Fibroblast of skin of left quadriceps (primary cell): ENCODE measurements at places on chromosomes 16 and 17.

- DNase-seq, result no peak
Measured at GRCh38 chr17:78010759-78011158, 52.3 kb downstream of the TNRC6C start.

- DNase-seq, result no peak
Measured at GRCh38 chr17:2821868-2822267, 25.6 kb downstream of the RAP1GAP2 start.

- DNase-seq, result peak; percentile 55
Measured at GRCh38 chr17:72467841-72468653, 347.2 kb downstream of the SOX9 start.

DNA sequence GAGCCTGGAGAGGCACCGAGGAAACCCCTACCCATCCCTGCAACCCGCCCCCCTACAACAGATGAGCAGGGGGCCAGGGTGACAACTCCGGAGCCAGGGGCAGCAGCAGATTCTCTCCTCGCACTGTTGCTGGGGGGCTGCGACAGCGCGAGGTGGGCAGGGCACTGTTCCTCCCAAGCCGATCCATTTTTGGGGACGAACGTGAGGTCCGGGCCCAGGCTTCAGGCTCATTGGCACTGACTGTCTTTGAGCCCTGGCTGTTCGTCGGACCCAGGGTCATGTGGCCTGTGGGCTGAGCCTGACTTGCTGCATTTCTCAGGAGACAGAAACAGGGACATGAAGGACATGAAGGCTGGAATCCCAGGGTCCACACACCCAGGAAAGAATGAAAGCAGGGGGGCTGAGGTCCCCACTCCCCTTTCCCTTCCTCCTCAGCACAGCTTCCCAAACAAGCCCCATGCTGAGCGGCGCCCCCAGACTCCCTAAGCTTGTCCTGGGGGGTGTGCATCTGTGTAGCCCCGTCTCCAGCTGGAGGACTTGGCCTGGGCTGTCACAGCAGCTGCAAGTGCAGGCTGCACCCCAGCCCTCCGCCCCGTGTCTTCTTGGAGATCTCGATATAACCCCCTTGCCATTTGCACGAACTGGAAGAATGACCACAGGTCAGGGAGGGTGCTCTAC, 18.7 kb downstream of the CEP295NL start:
- DNase-seq, result no peak

DNA sequence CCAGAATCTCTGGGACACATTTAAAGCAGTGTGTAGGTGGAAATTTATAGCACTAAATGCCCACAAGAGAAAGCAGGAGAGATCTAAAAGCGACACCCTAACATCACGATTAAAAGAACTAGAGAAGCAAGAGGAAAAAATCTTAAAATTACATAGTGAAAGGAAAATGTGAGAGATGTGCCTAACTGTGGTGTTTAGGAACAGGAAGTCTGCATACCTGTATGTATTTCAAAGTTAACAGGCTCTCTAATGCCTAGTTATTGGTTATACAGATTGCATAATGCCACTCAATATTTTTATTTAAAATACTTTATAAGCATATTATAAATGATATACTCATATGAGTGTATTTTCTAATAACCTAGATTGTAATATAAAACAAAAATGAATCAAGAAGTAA, 25.9 kb downstream of the ZNF267 start:
- no peak for DNase-seq

GRCh38 chr17:63834431-63835166, 7.1 kb upstream of the FTSJ3 start:
- DNase-seq, result peak; percentile 40

DNA sequence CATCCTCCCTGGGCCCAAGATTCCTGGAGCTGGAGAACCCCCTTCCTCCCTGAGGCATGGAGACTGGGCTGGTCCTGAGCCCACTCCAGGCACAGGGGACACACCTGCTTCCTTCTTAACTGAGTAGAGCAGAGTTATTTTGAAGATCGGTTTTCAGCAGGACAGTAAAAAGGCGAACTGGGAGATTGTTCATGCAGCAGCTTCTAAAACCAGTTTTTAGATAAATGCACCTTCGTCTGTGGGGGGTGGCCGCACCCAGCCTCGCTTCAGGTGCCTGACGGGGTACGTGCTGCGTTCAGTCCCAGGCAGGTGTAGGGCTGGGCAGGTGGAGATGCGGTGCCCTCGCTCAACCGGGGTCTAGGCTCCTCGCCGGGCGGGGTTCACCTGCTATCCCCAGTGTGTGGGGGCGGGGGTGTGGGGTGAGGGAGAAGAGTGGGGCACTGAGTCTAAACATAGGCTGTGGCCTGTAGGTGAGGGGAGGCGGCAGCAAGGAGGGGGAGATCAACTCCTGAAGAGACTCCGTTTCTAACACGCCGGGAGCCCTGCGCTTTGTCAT, 69.5 kb downstream of the JPH3 start:
- no peak for DNase-seq

- DNase-seq, result no peak
Measured at GRCh38 chr16:24826096-24826690, 19.6 kb upstream of the SLC5A11 start.

DNA sequence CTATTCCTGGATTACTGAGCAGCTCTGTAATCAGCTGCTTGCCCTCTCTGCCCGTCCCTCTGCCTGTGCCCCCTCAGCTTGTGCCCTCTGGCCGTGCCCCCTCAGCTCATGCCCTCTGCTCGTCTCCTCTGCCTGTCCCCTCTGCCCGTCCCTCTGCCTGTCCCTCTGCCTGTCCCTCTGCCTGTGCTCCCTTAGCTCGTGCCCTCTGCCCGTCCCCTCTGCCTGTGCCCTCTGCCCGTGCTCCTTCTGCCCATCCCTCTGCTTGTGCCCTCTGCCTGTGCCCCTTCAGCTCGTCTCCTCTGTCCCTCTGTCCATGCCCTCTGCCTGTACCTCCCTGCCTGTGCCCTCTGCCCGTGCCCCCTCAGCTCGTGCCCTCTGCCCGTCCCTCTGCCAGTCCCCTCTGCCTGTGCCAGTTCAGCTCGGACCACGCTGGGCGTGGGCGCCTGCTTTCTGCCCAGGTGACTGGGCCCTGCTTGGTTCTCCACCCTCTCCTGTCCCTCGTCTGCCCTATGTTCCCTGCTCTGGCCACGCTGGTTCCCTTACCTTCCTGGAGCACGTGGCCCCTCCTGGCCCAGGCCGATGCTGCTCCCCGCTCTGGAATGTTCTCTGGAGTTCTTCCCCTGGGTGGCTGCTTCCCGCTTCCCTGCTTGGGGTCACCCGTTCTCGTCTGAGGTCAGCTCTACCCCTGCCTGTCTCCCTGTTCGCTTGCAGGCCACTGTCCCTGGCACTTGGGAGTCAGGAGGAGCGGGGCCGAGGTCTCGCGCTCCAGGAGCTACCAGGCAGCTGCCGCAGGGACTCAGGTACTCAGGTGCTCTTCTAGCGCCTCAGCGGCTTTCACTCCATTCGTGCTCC, 63.9 kb downstream of the BANP start:
- DNase-seq, result no peak

- peak; percentile 96 for DNase-seq
Measured at GRCh38 chr17:59754552-59754951, 47.1 kb downstream of the VMP1 start.

- DNase-seq, result no peak
Measured at GRCh38 chr17:530851-531250, 178.2 kb upstream of the RPH3AL start.

DNA sequence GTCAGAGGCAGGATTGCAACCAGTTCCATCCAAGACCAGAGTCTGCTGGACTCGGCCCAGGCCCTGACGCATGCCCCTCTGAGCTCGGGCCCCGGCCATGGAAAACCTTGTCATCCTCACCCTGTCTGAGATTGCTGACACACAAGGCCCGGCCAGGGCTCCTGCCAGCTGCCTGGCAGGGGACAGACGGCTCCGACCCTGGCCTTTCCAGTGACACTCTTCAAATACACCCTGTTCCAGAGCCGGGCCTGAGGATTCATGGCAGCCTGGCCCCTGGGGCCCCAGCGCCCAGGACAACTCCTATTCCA, 3.2 kb upstream of the PABPN1L start:
- DNase-seq, result no peak

DNA sequence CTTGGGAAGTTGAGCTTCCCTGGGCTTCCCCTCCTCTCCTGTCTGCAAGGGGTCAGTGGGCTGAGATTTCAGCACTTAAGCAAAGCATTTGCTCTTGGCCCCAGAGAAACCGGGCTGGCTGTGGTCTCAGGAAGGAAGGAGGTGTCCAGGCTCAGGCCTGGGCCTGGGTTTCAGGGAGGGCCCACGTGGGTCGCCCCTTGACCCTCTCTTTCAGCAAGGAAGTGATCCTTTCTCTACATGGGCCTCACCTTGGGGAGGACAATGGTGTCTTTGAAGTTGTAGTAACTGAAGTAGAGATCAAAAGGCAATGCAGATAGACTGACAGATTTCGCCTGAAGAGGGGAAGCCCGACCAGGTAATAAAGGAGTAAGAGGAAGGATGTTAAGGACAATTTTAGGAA, 2.7 kb downstream of the NOD2 start:
- no peak for DNase-seq

DNA sequence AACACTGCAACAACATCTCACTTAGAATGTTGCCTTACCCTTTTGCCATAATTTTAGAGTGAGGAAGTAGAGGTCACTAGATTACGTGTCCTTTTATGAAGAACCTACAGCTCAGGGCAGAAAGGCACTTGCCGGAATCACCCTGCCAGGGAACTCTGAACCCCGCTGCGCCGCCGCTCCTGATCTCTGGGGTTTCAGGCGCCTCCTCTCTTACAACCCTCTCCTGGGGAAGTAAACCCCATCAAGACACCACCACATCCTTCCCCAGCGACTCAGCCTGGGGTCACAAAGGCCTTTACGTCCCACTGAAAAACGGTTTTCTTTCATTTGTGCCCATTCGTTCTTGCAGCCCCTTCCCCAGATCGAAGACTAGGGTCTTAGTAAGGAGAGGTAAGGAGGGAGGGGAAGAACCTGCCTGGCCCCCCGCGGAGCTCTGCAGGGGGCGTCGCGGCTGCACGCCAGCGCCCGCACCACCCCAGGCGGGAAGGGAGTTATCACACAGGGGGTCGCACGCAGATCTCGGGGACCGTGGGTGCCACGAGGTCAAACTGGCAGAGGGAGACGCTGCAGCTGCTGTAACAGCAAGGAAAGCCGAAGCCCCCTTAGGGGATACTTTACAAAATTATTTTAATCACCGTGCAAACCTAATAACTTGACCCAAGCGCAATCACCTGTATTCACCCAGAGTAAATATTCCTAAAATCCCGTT, 1.0 kb upstream of the HLF start:
- DNase-seq, result no peak
